ENCODE measurements at places on chromosomes 2 and 18. TPM values are rescaled to one million over a fixed set of nuclear protein-coding genes. Genes with fewer than 3 reads are reported as not detected.

TGFBRAP1 gene
- total RNA-seq: 16.9 TPM

C2orf78 gene
- not detected for total RNA-seq

MYL12B gene
- 335 TPM for total RNA-seq

C2orf80 gene
- not detected for total RNA-seq

TNFAIP6 gene
- not detected for total RNA-seq

ST8SIA5 gene
- total RNA-seq: not detected

ASB18 gene
- not detected for total RNA-seq

LRP2 gene
- total RNA-seq: 0.27 TPM

NEMP2 gene
- total RNA-seq: 30.0 TPM

ANKRD36C gene
- 32.4 TPM for total RNA-seq

OTX1 gene
- total RNA-seq: not detected

FAM237A gene
- not detected for total RNA-seq
